ENCODE measurements at places on chromosomes 3 and 15.

- no peak for DNase-seq
These were observed 20.2 kb upstream of the GCNT3 start for GRCh38 chr15:59591356-59591755.

DNA sequence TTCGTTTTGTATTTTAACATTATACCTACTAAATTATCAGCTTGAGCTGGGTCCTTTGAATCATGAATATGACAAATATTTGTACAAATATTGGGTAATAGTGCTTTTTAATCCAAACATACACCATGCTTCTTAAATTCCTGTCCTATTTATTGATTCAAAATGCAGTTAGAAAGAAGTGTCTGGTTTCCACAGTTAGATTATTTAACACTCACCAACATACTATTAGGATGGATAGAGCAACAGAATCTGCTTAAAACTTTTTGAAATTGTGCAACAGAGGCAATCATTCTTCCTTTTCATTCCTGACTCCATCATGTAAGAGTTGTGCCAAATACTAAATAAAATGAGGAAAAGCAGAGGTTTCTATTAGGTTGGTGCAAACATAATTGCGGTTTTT lies 281.2 kb downstream of the LSAMP start:
- DNase-seq = no peak

- no peak for DNase-seq
These were observed 52.4 kb downstream of the GASK1A start for GRCh38 chr3:43031485-43031884.

- no peak for DNase-seq
These were observed 6.6 kb upstream of the HESX1 start for GRCh38 chr3:57206423-57206822.

GRCh38 chr15:60313906-60314305 lies 83.9 kb downstream of the ANXA2 start:
- no peak for DNase-seq

GRCh38 chr3:25556447-25556846 lies 108.3 kb downstream of the TOP2B start:
- no peak for DNase-seq

- no peak for DNase-seq
These were observed 130.9 kb upstream of the SATB1 start for GRCh38 chr3:18556001-18556408.

DNA sequence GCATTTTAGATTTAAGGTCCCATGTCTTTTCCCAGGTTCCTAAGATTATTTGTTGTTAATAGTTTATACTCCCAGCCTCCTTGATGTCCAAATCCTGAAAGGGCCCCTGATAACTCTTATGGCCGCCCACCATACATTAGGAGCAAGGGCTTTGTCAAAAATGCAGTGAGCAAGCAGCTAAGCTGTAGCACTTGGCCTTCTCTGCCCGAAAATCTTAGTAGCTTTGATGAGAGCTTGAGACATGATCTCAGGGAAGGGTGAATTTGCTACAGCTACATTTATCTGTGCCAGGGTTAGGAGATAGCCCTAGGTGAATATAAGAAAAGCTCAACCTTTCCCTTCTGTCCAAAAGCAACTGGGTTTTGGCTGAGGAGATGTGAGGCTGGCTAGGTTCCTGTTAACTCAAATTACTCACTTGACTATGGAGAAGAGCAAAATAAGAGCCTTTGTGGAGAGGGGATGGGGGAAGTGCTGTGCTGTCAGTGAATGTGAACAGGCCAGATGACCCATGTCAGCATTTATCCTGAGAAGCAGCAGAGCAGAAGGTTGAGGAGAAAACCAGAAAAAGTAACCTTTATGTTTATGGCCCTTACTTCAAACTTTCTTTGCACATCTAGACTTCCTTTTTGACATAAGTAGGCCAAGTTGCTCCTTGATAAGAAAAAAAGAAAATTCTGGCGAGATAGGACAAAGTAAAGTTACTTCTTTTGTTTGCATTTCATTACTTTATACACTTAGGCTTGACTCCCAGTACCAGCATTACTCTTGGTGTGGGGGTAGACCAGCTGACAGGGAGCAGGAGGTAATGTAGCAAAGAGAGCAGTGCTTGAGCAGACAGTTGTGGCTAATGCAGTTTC lies 21.1 kb downstream of the MAPK6 start:
- DNase-seq = peak; percentile 56

DNA sequence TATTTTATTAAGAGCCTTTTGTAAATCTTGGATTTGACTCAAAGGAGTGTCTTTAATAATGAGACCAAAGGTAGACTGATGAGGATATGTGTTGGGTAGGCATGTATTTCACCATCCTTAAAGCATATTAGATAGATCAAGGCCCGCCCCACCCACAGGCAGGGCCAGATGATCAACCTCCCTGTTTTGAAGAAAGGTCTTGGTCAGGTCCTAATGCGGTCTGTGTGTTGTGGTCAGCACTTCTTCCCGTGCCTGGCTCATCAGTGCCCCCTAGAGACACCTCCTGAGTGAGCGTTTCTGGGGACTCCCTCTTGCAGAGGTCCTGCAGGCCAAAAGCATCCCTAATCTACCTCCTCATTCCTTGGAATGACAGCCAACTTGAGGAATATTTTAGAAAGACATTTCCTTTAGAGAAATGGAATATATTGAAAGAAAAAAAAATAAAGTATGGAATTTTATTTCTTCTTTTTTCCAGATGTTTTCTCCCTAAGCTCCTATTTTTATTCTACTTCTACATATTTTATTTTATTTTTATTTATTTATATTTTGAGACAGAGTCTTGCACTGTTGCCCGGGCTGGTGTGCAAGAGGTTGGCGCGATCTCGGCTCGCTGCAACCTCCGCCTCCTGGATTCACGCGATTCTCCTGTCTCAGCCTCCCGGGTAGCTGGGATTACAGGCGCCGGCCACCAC lies 6.0 kb downstream of the TM4SF4 start:
- peak; percentile 94 for DNase-seq

DNA sequence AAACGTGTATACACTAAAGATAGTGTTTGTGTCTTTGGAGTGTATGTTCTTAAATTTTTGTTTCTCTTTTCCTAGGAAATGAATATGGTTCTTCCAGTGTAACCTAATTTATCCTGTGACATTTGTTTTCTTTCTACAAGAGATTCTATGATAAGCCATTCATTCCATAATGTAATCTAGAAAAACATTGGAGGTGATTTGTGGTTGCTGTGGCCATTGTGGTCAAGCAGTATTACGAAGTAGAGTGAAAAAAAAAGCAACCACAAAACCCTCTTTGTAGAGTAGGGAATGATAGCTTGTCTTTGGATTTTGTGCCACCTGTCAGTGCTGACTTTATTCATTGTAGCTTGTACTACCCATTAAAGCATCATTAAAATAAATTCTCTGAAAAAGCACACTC lies 1209.6 kb downstream of the ZPLD1 start:
- DNase-seq = no peak

DNA sequence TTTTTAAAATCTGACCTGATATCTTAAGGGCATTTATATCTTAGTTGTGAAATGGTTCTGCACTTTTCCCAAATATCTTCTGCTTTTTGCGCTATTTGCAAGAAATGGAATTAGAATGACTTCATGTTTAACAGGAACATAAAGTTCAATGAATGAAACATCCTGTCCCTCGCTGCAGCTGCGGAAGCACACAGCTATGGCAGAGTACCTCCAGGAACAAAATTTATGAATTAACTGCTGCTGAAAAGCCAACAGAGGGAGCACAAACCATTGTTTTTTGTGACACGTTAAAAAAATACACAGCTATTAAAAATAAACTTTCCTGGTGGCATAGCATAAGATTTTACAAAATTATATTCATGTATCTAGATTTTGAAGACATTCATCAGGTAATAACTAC lies 404.4 kb upstream of the MDFIC2 start:
- peak; percentile 73 for DNase-seq

DNA sequence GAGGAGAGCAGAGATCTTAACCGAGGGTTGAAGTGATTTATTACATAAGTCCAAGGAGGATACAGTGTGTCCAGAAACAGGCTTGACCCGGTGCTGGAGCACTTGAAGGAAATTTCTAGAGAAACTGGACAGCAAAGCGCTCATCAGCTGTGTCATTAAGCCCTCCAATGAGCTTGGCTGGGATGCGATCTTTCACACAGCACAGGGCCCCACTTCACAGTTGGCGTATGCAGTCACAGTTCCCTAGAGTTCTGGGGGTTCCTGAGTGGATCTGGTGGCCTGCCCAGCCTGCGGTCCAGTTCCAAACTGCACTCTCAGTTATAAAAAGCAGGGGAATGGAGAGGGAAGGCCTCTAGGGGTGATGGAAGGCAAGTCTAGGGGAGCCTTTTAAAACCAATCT lies 13.6 kb downstream of the ST8SIA2 start:
- no peak for DNase-seq

- DNase-seq = no peak
These were observed 7.6 kb downstream of the MINDY4B start for GRCh38 chr3:150897592-150897991.

DNA sequence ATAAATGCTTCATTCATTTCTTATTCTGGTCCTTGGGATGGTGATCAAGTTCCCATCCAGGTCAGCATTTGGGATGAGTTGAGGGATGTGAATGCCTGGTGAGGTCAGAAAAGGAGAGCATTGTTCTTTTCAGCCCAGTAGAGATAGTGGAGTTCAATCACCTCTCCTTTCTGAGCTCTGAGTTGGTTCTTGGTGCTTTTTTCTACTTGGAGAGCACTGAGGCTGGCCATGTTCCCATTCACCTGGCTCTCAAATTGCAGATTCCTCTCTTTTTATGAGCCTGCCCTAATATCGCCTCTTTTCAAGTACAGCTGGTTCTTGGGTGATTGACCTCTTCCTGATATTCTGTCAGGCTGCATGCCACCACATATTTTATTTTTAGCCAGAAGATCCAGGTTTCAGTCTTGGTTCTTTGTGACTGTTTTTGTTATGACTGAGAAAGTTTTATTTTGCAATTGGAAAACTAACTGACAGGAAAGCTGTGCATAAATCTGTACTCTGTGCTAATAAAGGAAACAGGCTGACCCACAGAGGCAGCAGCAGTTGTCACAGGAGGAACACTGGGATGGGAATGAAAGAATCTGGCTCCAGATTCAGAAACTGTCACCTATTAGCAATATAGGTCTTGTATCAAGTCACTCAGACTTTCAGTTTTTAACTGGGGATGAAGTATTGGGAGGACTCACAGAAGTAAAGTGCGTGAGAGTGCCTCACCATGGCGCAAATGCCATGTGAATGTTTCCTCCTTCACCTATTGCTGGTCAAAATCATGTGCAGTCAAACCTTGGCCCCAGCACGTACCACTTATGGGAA lies 10.7 kb downstream of the AQP9 start:
- DNase-seq = no peak

GRCh38 chr3:82081351-82081750 lies 319.9 kb upstream of the GBE1 start:
- DNase-seq = no peak

DNA sequence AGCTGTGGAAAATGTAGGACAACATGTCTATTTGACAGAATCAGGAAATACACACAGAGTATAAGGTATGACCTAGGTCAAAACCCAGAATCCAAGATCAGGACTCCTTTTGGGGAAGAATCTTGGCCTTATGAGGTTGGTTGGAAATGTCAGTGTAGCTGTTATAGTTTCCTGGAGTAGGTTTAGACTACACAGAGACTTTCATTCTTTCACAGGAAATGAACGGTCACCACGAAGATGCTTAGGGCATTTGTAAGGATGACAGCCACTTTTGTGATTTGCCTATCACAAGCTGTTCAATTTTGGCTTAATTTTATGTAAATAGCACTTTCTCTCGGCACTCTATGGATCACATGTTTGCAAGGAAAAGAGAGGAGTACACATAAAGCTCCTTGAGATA lies 18.6 kb upstream of the ZBTB20 start:
- DNase-seq = no peak

- DNase-seq = no peak
These were observed 25.6 kb downstream of the CDCP1 start for GRCh38 chr3:45120359-45121158.

GRCh38 chr3:44442596-44443309 lies 34.7 kb downstream of the ZNF445 start:
- no peak for DNase-seq

GRCh38 chr3:14138109-14138877 lies 13.4 kb downstream of the TMEM43 start:
- DNase-seq = no peak

DNA sequence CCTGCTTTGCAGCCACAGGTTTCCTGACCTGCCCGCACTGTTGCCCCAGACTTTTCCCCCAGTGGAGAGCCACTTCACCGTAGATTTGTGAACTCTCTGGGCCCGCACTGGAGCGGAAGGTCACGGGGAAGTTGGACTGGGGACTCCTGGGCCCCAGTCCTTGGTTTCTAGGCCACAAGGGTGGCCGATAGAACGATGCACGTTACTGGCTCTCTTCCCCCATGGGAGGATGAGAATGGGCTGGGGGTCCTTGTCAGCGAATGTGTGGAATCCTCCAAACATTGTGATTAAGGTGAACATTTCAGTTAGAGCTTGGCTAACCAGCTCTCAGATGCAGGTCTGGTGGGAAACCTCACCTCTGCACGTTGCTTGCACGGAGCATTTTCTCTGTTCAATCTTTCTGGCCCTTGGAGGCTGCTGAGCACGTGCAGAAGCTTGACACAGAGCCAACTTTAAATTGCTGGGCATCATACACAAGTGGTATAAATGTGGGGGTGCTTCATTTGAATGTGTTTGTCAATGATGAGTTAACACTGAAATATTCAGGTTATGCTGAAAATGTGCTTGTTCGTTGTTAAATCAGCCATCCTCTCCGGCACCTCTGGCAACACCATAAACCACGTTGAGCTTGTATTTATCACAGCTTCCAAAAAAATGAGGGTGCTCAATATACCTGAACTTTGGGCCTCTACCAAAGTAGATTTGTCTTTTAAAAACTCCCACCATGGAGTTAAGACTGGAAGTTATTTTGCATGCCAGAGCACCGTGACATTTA lies 976 bp downstream of the DIS3L start:
- peak; percentile 71 for DNase-seq

DNA sequence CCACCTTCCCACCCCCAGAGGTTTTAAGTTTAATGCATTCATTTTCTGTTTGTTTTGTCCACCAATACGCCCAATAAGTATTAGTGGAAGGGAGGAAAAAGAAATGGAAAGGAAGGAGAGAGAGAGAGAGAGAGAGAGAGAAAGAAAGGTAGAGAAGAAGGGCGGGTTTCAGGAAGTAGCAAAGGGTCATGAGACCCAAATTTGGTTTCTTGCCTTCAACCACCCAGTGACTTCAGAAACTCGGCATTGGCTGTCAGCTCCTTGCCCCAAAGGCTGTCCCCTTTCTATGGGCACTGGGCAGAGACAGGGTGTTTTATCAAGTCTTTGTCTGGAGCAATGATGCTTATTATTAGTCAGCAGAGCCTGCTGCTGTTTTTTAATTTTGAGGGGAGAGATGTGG lies 13.5 kb upstream of the NR1D2 start:
- DNase-seq = no peak

- DNase-seq = peak; percentile 72
These were observed 77.3 kb downstream of the SMAD3 start for GRCh38 chr15:67142767-67143100.

DNA sequence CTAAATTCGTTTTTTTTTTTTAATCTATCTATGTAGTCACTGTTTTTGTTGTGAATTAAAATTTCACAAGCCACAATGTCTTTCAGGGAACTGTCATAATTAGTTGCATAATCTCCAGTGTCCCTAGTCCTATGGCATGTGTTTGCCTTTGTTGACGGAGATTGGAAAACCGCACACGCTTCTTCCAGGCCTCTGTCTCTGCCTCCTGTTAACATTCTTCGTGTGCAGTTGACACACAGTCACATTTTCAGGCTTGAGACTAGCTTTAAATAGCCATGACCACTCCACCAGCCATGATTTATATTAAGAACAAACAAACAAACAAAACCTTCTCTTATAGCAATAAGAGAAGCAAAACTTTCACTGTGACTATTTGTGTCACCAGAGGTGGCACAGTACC lies 139.8 kb downstream of the DUT start:
- no peak for DNase-seq

GRCh38 chr3:151227266-151227806 lies 24.3 kb upstream of the GPR171 start:
- DNase-seq = no peak
